DMS153 (cell line): ENCODE measurements at places on chromosomes 2 and 18.

DNA sequence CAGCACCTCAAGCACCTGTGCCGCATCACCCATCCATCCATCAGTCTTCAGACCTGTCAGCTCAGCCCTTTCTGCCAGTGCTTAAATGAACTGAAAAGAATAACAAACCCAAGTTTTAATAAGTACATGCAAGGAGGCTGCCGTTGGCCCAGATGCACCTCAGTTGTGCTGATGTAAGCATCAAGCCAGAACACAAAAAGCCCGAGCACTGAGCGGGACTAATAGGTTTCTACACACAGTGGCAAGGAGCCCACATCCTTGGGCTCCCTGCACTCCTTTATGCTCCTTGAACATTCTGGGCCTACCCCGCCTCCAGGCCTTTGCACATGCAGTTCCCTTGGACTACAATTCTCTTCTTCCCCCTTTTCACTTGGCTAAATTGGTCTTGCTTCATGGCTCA, 165.6 kb downstream of the ALK start:
- no peak for DNase-seq

GRCh38 chr2:215137741-215138340, 585 bp downstream of the ABCA12 start:
- peak; percentile 30 for DNase-seq

- no peak for DNase-seq
Observed at GRCh38 chr2:63784461-63784860, 57.2 kb upstream of the UGP2 start.

DNA sequence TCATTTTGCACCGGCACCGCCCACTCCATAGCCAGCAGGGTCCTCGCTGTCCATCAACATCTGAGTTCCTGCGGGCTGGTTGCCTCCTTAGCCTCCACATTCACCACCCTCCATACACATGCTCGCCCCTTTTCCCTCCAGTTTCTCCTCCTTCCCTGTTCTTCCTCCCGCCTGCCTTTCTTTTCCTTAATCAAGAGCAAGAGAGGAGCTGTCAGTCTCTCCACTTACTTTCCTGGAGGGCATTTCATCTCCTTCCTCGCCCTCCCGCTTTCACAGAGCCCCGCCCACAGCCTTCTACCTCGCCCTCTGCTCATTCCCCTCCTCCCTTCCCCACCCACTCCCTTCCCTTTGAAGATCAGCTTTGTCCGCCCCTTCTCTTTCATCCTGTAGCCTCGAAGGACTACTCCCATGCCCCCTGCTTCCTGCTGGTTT, 13.8 kb upstream of the ZBTB7C start:
- no peak for DNase-seq

DNA sequence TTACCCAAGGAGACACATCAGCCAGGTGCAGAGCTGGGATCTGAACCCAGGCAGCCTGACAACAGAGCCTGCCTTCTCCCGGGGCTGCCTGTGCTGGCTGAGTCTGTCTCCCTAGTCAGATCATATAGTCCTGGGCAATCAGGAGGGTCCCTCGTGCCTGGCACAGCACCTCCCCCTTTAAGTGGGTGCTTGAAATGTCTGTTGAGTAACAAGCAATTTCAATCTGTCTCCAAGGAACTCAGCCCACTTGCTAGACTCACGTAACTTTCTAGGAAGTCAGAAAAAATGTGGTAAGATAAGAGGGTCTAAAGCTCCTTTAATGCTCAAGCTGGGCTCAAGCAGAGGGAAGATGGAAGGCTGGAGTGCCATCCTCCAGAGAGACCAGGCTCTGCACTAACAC, 51.9 kb downstream of the REEP1 start:
- no peak for DNase-seq

- DNase-seq = no peak
Observed at GRCh38 chr2:212064318-212064717, 474.3 kb downstream of the ERBB4 start.

DNA sequence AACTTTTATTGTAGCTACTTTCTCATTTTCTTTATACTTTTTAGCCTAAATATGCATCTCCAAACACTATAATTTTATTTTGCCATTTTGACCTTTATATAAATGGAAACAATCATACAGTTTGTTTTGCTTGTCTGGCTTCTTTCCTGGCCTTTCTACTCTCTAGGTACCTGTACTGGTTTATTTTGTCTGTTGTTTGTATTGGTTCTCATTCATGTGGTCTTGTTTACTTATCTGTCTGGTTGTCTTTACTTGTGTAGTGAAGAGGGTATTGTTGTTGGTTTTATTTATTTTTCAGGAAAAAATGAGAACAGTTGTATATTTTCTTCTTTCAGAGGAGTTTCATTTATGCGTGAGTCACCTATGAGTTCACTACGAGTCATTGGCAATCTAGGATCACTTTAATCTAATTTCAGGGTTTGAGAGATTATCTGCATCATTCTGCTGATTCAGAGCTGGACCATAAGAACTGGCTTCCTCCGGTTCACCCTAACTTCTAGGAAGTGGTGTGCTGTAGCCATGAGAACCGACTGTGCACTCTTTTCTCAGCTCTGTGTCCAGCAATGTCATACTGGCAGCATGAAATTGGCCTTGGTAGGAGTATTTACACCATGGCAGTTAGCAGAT, 33.1 kb upstream of the HDAC4 start:
- DNase-seq = no peak

DNA sequence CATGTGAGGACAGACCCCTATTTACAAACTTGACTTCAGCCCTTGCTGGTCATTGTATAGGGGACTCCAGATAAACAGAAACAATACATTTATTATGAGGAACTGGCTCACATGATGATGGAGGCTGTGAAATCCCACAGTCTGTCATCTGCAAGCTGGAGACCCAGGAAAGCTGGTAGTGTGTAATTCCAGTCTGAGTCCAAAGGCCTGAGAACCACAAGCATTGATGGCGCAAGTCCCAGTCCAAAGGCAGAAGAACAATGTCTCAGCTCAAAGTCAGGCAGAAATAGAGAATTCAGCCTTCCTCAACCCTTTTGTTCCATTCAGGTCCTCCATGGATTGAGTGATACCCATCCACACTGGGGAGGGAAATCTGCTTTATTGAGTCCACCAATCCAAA, 28.1 kb upstream of the SPP2 start:
- DNase-seq = no peak

DNA sequence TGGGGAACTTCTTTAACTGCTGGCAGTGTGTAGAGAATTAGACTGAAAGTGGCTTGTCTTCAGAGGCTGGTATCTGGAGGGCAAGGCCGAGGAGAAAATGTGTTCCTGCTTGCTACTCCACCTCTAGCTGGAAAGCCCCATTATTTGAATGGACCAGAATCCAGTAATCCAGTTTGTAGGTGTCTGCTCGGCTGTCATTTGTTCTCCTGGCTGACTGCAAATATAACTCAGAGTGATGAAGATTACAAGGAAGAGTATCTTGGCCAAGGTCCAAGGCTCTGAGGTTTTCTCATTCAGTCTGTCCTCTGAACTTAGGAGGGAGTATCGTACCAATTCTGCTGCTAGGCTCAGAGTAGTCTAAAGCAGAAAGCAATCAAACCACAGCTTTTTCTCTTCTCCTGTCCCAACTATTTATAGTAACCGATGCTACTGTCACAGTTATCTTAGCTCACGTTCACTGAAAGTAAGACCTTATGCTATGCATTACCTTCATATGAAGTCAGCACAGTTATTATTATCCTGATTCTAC, 228.6 kb downstream of the SETBP1 start:
- DNase-seq = no peak

GRCh38 chr2:74537140-74537539, 7.4 kb downstream of the HTRA2 start:
- no peak for DNase-seq

DNA sequence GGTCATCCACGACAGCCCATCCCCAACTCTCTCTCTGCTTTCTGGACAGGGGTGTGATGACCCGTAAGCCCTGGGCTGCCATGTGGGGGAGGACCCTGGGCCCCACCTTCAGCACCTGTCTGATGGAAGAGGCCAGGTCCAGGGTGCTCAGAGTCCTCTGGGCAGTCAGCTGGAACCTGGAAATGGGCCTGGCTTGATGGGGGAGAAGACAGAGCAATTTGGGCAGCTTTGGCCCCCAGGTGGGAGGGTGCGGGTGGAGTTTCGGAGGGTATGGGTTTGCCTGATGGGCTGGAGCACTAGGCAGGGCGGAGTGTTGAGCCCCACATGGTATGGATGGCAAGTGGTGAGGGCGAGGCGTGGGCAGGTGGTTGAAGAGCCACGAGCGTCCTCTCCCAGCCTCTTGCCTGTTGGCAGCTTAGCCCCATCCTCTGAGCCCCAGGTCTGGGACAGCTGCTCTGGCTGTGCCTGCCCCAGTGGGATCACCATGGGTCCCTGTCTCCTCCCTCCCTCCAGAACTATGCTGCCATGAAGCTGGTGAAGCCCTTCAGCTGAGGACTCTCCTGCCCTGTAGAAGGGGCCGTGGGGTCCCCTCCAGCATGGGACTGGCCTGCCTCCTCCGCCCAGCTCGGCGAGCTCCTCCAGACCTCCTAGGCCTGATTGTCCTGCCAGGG, 232.7 kb downstream of the DYSF start:
- no peak for DNase-seq

GRCh38 chr2:233835230-233836186, 18.8 kb downstream of the HJURP start:
- DNase-seq = no peak

- DNase-seq = no peak
Observed at GRCh38 chr2:31219131-31219969, 2.0 kb upstream of the CAPN14 start.

DNA sequence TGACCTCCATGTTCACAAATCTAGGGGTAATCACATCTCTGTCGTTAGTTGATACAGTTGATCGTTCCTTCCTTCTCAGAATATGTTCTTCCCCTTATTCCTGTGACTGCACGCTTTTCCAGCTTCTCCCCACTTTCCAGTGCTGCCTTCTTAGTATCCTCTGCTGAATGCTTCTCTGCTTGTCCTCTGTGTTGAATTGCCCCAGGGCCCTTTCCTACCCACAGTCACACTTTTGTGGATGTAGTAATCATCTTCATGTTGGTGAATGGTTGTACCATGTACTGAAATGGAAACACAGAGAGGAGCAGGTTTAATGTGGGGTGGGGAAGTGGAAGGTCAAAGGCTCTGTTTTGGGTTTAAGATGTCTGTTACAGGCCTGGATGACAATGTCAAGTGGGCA, 47.2 kb downstream of the EML6 start:
- DNase-seq = no peak

GRCh38 chr18:48106976-48107781, 176.7 kb upstream of the SMAD2 start:
- DNase-seq = peak; percentile 91

GRCh38 chr2:156098506-156098905, 234.0 kb downstream of the NR4A2 start:
- peak; percentile 15 for DNase-seq

DNA sequence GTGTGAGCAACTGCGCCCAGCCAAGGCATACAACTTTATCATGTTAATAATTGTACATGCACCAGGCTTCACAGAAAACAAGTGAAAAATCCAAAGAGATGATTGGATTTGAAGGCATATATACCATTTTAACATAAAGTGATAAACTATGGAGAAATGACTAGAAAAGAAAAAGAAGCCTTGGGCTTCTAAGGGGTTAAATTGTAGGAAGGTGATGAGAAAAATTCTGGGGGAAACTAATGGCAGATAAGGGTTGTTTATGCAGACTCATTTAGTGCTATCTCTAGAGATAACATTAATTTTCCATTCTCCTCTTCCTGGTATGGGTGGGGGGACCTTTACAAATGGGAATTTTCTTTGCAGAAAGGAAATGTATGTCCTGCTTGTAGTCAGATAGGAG, 154.0 kb downstream of the TMEM17 start:
- no peak for DNase-seq

GRCh38 chr2:85266146-85267041, 61.4 kb downstream of the TGOLN2 start:
- no peak for DNase-seq

DNA sequence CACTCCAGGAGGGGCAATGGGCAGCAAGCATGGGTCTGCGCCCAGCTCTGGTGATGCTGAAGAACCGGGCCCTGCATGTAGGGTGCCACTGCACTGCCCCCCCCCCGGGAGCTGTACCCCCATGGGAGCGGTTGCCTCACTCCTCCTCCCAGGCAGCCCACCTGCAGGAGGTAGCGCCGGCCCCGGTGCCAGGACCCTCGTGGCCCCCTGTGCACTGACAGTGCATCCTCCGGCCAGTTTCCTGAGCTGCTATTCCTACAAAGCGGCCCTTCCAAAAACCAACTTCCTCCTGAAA, 109.4 kb downstream of the ZNF516 start:
- no peak for DNase-seq

DNA sequence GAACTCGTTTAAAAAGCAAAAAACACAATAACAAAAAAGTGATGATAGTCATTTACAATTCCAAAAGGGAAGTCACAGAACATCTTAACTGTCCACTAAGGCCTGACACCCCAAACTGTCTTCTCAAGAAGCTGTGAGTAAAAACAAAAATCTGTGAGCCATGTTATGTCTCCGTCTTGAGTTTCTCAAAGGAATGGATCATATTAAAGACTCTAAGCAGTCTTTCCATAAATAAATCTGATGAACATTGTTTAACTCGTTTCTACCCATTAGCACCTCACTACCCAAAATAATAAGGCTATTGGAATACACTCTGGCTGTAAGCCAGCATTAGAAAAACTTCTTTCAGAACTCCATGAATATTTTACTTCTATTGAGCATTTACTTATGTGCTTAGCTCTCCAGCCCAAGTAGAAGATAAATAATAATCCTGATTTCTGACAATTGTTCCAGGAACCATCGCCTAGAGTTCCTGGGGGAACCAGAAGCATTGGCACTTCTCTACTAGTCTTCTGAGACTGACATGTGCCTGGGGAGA, 396.0 kb downstream of the STK39 start:
- no peak for DNase-seq

GRCh38 chr2:105383432-105384166, 15.3 kb downstream of the FHL2 start:
- DNase-seq = no peak

GRCh38 chr18:58603375-58604067, 25.4 kb downstream of the ALPK2 start:
- no peak for DNase-seq

DNA sequence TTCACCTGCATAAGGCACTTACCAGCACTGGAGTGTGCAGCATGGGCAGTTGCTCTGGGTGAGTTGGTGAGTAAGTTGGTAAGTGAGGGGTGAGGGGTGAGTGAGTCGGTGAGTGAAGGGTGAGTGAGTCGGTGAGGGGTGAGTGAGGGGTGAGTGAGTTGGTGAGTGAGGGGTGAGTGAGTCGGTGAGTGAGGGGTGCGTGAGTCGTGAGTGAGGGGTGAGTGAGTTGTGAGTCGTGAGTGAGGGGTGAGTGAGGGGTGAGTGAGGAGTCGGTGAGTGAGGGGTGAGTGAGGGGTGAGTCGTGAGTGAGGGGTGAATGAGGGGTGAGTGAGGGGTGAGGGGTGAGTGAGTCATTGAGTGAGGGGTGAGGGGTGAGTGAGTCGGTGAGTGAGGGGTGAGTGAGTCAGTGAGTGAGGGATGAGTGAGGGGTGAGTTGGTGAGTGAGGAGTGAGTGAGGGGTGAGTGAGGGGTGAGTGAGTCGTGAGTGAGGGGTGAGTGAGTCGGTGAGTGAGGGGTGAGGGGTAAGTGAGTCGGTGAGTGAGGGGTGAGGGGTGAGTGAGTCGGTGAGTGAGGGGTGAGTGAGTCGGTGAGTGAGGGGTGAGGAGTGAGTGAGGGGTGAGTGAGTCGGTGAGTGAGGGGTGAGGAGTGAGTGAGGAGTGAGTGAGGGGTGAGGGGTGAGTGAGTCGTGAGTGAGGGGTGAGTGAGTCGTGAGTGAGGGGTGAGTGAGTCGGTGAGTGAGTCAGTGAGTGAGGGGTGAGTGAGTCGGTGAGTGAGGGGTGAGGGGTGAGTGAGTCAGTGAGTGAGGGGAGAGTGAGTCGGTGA, 17.1 kb downstream of the THAP4 start:
- DNase-seq = no peak
